Renal pelvis (tissue), 12 donors: ENCODE measurements at places on chromosomes 12 and 14. TPM values are rescaled to one million over a fixed set of nuclear protein-coding genes. Genes with fewer than 3 reads are reported as not detected.
A peak's percentile ranks its signal among the peaks of the same experiment; 100 is the strongest.

The IL31 gene
- polyA plus RNA-seq: not detected

The OR4E2 gene
- not detected for polyA plus RNA-seq

The FAM234B gene
- polyA plus RNA-seq: 11.4 TPM

The PSEN1 gene
- 65.7 TPM for polyA plus RNA-seq

The NDUFA12 gene
- 94.9 TPM for polyA plus RNA-seq

The ABCC9 gene
- 23.4 TPM for polyA plus RNA-seq

- DNase-seq: peak; percentile 21
Observed at GRCh38 chr12:88334271-88334670, 192.2 kb downstream of the TMTC3 start.

DNA sequence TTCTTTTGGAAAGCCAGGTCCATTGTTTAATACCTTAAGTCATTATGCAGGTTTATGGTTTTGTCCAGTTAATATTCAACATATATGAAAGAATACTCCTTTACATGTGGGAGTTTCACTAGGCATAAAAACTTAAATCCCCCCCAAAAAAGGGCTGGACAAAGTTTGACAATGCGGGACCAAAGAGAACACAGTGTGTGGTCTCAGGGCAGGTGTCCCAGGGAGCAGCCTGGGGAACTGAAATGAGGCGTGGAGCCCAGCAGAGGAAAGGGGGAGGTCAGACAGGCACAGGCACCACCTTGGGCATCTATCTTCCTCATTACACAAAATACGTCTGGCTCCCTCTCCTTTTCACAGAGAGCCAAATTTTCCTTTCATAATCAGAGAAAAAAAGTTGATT, 22.5 kb downstream of the PKP2 start:
- DNase-seq: no peak

GRCh38 chr14:96146131-96146771, 58.4 kb upstream of the BDKRB2 start:
- no peak for DNase-seq

DNA sequence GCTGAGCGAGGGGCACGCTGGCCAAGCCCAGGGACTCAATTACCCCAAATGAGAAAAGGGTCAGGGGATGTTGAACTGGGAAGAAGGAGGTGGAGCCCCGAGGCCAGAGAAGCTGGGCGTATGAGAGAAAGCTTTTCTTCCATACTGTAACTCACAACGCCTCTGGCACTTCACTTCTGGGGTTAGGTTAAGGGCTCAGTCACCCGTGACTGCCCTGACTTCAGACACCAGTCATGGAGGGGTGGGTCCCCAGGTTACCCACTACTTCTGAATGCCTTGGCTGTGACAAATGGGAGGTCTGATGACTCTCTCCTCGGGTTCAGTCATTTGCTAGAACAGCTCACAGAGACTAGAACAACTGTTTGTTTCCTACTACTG, 5.5 kb upstream of the GPR132 start:
- DNase-seq: no peak

The SIX4 gene
- 6.4 TPM for polyA plus RNA-seq

The ZNF385A gene
- polyA plus RNA-seq: 14.6 TPM

- no peak for DNase-seq
Observed at GRCh38 chr14:95495076-95495475, 21.4 kb downstream of the SYNE3 start.

The NTF3 gene
- polyA plus RNA-seq: 4.2 TPM

GRCh38 chr12:58877243-58877743, 43.0 kb downstream of the LRIG3 start:
- DNase-seq: no peak

- DNase-seq: no peak
Observed at GRCh38 chr14:64931123-64931522, 11.4 kb downstream of the GPX2 start.

The TAS2R19 gene
- 1.4 TPM for polyA plus RNA-seq

The MIA2 gene
- polyA plus RNA-seq: 66.4 TPM

DNA sequence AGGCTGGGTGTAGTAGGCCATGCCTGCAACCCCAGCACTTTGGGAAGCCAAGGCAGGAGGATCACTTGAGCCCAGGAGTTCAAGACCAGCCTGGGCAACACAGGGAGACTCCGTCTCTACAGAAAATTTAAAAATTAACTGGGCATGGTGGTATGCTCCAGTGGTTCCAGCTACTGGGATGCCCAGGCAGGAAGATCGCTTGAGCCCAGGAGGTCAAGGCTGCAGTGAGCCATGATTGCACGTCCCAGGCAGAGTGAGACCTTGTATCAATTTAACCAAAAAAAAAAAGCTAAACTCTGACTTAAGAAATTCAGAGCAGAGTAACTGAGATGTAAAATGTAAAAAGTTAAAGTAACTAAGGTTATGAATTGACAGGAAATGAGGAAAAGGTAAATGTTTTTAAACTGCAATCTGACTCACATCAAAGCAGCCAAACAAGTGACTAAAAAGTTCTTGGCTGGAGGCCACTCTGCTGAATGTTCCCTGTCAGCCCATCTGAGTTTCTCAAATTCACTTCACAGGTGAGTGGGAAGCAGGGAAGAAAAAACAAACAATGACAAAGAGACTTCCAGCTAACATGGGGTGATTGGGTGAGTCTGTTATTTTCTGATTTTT, 21.3 kb downstream of the PRKD1 start:
- no peak for DNase-seq

- DNase-seq: no peak
Observed at GRCh38 chr12:131242741-131243496, 289.2 kb downstream of the ADGRD1 start.

- DNase-seq: no peak
Observed at GRCh38 chr12:114302117-114302516, 103.8 kb downstream of the TBX5 start.

GRCh38 chr14:101775826-101776225, 14.3 kb downstream of the PPP2R5C start:
- no peak for DNase-seq

GRCh38 chr12:59066445-59066844, 146.1 kb upstream of the LRIG3 start:
- no peak for DNase-seq

The TESPA1 gene
- 0.30 TPM for polyA plus RNA-seq

DNA sequence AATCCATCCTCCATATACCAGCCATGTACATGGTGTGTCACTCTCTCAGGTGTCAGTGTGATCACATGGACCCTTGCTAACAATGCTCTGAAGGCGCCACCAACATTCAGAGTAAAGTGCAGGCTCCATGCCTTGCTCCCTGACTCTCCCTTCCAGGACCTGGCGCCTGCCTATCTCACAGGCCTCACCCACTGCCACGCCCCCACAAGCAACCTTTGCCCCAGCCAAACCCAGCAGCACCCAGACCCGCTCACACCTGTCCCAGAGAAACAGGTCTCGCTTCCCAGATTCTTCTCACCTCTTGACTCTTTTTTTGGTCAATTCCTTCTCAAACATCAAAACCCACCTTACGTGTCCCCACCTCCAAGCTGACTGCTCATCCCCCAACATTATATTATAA, 52.3 kb downstream of the KCNK10 start:
- no peak for DNase-seq
